ENCODE measurements at places on chromosomes 5 and 9.

GRCh38 chr5:75496026-75496425 lies 15.4 kb downstream of the CERT1 start:
- DNase-seq, result no peak

DNA sequence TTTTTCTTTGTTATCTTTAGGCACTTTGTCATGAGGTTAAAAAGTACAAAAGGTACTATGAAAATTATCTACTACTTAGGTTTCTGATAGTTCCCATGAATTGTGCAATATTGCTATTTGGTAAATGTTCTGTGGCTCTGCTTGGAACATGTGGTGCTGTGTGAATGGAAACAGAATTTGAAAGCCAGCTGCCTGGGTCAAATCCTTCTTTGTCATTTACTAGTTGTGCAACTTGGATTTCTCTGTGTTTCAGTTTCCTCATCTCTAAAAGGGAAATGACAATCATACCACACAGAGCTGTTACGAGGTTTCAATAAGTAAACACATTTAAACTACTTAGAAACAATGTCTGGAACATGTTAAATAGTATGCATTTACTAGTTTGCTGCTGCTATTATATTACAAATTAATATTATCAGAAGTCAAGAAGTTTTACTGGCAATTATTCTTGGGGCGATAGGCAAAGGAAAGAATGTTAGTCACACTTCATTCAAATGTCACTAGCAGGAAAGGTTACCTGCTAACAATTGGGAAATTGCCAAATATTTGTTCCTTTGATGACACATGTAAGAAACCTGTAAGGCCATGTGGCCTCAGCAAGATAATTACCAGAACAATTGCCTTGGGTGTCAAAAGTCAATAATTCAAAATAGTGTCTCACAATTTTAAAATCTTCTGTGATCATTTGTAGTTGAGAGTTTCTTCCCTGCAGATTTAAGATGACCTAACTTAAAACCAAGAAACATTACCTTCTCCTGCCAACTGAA lies 184.8 kb downstream of the KIAA0825 start:
- no peak for DNase-seq

DNA sequence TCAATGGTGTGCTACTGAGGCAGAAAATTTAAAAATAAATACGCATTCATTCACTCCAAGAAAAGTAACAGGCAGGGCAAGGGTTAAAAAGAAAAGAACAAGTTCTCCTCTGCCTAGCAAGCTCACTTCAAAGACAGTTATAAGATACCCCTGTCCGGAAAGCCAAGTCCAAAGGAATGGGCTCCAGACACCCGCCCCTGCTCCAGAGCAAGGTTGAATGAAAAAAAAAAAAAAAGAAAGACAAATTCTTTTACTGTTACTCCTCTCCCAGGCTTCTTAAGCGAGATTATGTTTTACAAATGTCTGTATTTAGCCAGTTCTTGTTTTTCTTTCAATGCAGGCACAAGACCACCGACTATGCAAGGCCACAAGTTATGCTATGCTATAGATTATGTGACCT lies 9.1 kb upstream of the ANXA2R start:
- DNase-seq, result no peak

GRCh38 chr9:131478421-131478868 lies 24.3 kb upstream of the POMT1 start:
- DNase-seq, result peak; percentile 46

- no peak for DNase-seq
Observed at GRCh38 chr9:133974631-133975341, 17.3 kb downstream of the VAV2 start.

GRCh38 chr5:15014809-15015208 lies 143.2 kb upstream of the ANKH start:
- no peak for DNase-seq

- no peak for DNase-seq
Observed at GRCh38 chr9:37729499-37729898, 24.1 kb upstream of the TRMT10B start.

- no peak for DNase-seq
Observed at GRCh38 chr5:167905919-167906853, 385.3 kb upstream of the WWC1 start.

DNA sequence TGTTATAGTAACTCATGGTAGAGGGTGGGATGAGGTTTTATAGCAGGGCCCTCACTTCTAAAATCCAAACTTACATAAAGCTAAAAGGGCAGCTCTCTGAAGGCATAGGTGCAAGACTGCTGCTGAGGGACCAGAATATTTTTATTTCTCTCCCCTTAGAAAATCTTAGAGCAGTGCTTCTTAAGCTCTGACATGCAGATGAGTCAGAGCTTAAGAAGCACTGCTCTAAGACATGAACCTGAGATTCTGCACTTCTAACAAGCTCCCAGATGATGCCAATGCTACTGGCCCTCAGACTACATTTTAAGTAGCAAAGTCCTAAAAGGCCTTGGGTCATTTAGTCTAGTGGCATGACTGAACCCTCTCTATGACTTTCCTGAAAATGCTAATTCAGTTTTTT lies 97.6 kb upstream of the SPRY4 start:
- DNase-seq, result no peak

DNA sequence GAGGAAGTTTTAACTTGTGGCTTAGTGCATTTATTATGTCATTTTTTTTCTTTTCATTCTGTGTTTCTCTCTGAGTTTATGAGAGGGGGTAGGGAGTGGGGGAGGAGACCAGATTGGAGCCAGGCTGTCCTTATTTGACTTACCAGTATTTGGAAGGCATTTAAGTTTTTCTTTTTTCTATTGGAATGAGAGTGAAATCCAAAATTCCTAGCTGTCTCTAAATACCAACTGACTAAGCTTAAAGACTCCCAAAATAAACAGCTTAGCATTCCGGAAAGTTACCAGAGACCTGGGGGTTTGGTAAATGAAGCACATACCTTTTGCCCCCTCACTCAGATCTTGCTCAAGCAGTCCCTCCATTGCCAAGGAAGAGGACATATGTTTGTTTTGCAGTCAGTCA lies 581.9 kb upstream of the BRINP1 start:
- DNase-seq, result no peak

DNA sequence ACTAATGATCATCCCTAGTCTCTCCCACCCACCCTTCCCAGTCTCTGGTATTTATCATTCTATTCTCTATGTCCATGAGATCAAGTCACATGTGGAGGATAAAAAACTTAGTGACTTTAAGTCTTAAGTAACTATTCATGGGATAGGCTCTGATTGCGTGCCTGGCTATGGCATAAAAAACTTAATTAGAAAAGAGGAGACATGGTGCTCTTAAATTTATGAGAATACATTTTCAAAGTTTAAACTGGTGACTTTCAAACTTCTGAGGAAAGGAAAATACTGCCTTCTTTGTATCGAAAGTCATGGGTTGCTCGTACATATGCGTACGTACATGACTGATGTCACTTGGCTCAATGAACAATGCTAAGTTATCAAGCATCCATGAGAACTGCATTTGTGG lies 18.2 kb upstream of the TYRP1 start:
- no peak for DNase-seq

DNA sequence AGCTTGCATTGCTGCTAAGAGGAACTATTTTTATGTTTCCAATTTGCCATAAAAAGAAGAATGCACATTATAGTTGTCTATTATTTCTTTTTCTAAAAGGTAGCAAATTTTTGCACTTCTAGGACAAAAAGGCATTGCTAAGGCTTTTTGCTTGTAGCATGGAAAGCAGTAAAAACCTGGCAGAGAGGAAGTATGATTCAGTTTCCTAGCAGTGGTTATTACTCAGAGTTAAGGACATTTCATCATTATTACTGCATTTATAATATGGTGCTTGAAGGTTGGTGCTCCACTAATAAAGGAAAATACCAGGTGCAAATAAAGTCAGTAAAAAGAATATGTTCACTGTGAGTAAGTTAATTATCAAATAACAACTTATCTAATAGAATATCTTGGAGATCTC lies 179.8 kb upstream of the PLPPR1 start:
- DNase-seq, result no peak

DNA sequence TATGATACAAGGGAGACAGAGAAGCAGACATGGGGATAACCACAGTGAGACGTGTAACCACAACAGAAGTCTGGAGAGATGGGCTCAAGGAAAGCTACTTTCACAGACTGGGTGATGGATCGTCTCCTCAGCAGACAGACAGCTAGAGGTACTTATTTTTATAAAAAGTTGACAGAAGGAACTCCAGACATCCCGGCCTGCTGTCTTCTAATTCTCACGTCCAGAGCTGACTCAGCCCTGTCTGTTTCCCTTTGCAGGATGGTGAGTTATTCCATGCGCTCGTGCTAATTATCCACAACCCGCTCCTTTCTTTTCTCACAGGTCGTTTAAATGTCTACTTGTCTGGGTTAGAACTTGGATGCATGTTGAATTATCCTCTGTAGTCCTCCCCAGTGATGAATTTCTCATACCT lies 304.5 kb downstream of the CWC27 start:
- DNase-seq, result no peak

DNA sequence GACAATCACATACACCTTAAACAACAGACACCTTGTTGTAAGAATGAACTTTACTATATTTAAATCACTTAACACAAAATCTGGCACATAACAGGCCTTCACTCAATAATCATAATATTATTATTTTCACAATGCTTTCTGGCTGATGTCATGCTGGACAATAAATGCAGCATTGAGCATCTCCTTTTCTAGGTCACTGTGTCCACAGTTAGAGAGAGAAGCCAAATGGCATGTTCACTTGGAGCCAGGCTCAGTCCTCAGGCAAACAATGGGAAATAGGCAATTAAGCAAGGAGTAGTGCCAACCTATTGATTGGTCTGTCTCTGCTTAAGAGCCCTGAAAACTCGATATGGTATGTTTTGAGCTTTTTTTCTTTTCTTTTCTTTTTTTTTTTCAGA lies 50.6 kb upstream of the KLF4 start:
- no peak for DNase-seq

DNA sequence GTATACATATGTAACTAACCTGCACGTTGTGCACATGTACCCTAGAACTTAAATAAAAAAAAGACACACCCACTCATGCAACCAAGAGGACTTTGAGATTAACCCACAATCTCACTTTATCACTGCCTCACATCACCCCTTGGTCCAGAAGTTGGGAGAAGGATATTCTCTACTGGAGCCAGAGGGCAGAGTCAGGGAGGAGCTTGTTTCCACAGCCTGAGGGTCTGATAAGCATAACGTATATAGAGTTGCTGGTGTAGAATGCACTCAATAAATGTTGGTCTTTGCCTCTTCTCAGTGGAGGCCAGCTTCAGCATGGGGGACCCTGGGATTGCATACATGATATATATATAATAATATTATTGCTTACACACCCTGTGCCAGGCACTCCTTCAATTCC lies 10.1 kb downstream of the KCNV2 start:
- DNase-seq, result no peak

DNA sequence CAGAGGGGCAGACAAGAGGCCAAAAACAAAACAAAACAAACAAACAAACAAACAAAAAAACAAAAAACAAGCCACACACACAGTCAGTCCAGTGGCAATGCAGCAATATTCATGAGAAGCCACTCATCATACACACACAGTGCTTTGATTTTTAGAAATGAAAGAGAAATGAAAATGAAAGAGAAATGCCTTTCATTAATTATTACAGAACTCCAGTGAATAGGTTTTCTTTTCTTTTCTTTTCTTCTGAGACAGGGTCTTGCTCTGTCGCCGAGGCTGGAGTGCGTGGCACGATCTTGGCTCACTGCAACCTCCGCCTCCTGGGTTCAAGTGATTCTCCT lies 36.9 kb downstream of the SPRY4 start:
- no peak for DNase-seq

- DNase-seq, result no peak
Observed at GRCh38 chr5:172115541-172115982, 72.5 kb downstream of the STK10 start.

DNA sequence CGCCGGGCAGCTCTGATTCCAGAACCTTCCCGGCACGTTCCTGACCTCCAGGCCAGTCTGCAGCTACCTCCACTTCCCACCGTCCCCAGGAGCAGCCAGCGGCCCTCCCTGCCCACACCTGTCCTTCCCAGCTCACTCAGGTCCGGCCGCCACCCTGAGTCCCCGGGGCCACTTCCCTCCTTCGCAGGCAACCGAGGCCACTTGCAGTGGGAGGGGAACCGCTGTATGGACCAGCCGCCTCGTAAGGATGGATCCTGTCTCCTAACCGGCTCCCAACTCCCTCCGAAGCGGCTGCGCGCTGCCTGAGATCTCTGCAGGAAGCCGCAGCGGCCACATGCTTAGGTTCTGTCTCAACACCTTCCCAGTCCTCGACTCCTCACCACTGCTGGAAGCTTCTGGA lies 7.5 kb downstream of the TMEM250 start:
- DNase-seq, result no peak

- DNase-seq, result no peak
Observed at GRCh38 chr9:12640016-12640587, 53.1 kb upstream of the TYRP1 start.

DNA sequence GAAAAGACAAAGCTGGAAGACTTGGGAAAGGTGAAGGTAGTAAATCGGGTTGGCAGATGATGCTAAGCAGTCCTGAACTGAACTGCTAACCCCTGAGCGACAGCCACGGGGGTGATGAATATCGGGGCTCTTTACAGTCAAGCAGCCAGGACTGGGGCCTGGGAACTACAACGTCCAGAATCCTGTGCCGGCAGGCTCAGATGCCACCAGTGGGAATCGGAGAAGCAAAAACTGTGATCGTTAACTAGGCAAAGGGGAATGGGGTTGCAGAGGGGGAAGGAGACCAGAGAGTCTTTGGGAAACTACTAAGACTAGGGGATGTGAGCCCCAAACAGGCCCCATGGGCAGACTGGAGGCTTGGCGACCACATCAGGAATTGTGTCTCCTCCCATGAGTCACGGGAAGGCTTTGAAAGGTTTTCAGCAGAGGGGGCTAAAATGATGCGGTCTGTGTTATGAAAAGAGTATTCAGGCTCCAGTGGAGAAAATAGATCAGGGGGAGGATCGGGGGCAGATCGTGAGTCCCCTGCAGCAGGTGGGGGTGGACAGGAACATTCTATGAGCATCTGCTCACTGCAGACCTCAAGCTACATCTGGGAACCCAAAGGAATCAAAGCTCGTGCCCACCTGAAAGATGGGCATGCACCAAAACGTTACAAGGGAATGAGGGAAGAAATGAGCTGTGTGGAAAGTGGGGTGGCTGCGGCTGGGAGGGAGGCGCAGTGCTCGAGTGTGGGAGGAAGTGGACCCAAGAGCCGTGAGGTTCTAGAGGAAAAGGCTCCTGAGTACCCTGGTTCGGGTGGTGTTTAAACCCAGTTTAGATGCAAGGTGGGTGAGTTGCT lies 53.8 kb downstream of the HRH2 start:
- no peak for DNase-seq

DNA sequence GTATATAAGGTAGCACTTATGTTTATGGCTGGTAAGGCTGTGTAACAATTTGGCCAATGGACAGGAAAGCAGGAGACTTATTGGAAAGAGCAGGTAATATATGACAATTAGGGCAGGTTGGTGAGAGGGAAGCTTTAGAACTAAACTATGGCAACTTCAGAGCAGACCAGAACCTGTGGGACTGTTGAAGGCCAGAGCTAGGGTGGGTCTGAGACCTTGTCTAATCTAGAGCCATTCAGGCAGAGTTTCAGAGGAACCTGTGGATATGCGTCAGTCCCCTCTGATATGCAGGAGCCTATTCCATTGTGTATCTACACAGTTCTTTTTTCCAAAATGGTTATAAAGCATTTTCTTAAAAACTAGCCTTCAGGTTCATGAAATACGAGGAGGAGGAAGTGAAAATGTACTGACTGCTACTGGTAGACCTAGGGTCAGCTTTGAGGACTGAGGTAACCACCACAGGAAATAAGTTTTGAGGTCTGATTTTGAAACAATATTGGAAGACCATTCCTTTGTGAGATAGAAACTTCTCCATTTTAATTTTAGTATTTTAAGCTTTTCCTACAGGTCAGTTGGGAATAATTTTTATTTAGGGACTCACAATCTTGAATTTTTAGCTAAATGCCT lies 37.6 kb downstream of the ELL2 start:
- no peak for DNase-seq

GRCh38 chr9:129778469-129778868 lies 24.5 kb upstream of the TOR1B start:
- DNase-seq, result no peak

Data from CD4-positive, alpha-beta T cell treated with Interleukin-15 for 4 hours (primary cell).